Stimulated activated CD8-positive, alpha-beta memory T cell treated with anti-CD3 and anti-CD28 coated beads, Interleukin-7, amount 100 ng/mL, for 1 hour (primary cell): ENCODE measurements at places on chromosomes 16 and 17.

GRCh38 chr16:23155445-23156049, 6.3 kb upstream of the USP31 start:
- DNase-seq: no peak

GRCh38 chr16:28837672-28838557, 8.2 kb downstream of the TUFM start:
- no peak for DNase-seq

DNA sequence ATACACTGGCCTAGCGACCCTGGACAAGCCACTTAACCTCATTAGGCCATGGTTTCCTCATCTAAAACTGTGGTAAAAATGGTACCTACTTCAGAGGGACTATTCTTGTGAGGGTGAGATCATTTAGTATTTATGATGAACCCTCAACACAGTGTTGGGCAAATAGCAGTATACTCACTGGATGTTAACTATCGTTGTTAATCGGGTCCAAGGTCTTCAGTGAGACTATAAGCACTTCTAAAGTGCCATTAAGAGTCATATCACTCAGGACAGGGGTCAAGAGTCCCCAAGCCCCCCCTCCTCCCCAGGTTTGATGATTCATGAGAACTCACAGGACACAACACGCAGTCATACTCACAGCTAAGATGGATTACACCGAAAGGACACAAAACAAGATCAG, 11.0 kb downstream of the TK2 start:
- no peak for DNase-seq

DNA sequence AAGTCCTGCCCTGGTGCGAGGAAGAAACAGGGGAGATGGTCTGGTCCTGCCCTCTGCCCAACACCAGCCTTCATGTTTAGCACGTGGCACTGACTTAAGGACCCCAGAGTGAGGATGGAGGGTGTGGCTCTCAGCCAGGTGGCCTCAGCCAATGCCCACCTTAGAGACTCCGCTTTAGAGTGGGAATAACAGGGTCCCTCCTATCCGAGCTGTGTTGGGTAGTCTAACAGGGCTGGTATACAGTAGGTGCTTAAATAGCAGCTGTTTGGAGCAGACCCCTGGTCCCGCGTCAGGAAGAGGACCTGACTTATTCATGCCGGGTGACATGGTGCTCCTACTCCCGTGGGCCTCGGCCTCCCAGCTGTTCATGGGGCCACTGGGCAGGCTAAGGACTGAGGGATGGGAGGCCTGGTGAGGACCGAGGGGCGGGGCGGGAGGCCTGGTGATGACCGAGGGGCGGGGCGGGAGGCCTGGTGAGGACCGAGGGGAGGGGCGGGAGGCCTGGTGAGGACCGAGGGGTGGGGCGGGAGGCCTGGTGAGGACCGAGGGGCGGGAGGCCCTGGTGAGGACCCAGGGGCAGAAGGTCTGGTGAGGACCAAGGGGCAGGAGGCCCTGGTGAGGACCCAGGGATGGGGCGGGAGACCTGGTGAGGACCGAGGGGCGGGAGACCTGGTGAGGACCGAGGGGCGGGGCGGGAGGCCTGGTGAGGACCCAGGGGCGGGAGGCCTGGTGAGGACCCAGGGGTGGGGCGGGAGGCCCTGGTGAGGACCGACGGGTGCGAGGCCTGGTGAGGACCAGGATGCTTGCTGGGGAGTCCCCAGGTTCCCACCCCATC, 7.6 kb downstream of the ZFPM1 start:
- no peak for DNase-seq

GRCh38 chr17:67982686-67983382, 13.4 kb downstream of the C17orf58 start:
- no peak for DNase-seq
